Bladder microvascular endothelial cell (primary cell): ENCODE measurements at places on chromosomes 2 and 18. TPM values are rescaled to one million over a fixed set of nuclear protein-coding genes. Genes with fewer than 3 reads are reported as not detected.

Gene PLGLB1
- 0.16 and 5.9 TPM in 2 replicates for total RNA-seq

Gene GLI2
- total RNA-seq: under 0.01 TPM in 1 of 2 replicates, not detected in the other

Gene TRIM54
- total RNA-seq: 3.1 TPM in 1 of 2 replicates, not detected in the other

Gene CERKL
- not detected in 2 replicates for total RNA-seq

Gene CDH19
- total RNA-seq: 0.06 and 0.16 TPM in 2 replicates
